ENCODE measurements at places on chromosomes 2 and 18.

DNA sequence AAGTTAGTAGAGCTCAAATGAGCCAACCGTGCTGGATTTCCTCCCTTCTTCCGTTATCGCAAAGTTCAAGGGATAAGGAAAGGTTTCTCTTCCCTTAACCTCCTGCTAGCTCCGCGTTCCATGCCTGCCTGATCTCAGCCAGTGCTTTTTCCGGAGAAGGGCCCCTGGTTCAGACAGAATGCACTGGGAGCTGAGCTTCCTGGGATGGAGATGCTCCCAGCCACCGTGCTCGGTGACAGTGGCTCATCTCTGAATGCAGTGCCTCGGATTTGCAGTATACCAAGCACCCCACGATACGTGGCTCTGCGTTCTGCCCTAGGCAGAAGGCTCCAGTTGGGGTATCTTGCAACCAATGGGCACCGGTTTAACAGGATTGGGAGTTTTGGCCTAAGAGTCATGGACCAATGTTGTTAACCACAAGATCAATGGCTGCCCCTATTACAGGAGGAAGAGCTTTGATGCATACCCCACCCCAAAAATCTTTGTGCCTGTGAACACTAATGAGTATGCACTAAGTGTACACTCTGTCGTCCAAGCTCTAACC lies 876 bp downstream of the CNTNAP5 start:
- DNase-seq = no peak

DNA sequence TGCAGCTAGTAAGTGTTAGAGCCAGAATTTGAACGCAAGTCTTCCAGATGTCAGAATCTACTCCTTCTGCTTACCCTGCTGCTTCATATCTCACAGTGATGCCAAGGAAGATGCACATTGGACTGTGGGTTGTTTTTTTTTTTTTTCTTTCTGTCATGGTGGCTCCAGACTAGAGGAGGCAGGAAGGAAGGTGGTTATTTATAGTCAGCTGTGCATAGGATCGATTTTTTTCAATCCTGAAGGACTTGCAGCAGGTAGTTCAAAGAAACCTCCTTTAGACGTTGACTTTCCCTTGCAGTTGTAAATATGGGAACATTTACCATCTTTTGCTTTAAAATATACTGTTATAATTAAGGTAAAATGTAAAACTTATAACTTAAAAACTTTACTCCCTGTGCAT lies 17.3 kb downstream of the NEDD4L start:
- DNase-seq = no peak

- no peak for DNase-seq
Observed at GRCh38 chr2:175234650-175235049, 53.1 kb upstream of the ATP5MC3 start.

DNA sequence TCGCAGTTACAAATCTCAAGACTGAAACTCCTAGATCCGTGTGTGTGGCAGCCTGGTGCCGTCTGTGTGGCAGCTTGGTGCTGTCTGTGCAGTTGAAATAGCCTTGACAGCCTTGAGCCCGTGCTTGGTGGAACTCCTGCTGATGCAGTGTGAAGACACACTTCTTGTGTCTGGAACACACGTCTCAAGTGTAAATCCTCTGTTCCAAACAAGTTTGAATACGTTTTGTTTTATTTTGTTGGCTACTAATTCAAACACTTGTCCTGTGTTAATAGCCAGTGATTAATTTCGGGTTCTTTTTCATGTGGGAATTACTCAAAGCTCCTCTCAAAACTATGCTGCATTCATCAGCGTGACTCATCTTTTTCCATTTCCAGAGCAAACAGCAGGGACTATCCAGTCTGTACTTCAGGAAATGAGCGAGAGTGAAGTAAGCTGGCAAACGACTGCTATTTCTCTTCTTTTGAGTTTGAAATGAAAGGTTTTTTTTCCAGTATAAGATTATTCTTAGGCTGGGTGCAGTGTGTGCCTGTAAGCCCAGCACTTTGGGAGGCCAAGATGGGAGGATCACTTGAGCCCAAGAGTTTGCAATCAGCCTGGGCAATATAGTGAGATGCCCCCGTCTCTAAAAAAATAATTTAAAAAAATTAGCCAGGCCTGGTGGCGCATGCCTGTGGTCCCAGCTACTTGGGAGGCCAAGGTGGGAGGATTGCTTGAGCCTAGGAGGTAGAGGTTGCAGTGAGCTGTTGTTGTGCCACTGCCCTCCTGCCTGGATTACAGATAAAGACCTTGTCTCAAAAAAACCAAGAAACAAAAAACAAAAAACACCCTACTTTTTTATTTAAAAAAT lies 152.9 kb downstream of the SPP2 start:
- DNase-seq = no peak

DNA sequence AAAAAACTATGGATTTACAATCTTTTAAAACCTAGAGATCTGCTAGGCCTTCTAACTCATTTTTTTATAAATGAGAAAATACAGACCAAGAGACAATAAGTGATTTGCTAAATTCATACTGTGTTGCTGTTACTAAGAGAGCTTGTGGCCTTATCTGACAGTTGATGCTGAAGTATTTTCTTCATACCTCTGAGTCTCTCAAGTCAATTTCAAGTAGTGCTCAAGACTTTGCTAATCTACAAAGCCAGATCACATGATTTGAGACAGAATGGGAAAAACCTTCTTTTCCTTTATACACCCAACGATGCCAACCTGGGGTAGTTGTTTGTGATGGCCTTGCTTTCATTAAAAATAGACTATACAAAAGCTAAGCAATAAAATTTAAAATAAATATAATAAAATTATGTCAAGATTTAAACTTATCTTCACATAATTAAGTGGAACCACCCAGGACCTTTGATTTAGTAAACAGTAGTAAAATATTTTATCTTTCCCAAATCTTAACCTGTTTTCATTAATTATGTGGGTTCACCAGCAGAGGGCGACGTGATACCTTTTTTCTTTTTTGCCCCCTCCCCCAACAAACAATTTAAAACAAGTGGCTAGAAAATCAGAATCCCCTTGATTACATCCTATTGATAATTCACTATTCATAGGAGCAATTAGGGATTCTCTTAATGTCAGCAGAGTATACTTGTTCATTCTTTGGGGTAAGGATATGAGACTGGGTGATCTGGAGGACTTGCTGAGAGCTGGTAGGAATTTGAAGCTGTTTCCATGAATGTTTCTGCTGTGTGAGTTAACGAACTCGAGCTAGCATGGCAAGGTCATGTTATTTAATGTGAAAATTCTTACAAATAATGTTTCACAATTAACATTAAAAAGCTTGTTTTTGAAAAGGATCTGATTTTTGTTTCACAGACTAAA lies 49.6 kb upstream of the SLC5A7 start:
- DNase-seq = no peak

GRCh38 chr2:54555318-54555837 lies 99.3 kb downstream of the SPTBN1 start:
- DNase-seq = no peak

DNA sequence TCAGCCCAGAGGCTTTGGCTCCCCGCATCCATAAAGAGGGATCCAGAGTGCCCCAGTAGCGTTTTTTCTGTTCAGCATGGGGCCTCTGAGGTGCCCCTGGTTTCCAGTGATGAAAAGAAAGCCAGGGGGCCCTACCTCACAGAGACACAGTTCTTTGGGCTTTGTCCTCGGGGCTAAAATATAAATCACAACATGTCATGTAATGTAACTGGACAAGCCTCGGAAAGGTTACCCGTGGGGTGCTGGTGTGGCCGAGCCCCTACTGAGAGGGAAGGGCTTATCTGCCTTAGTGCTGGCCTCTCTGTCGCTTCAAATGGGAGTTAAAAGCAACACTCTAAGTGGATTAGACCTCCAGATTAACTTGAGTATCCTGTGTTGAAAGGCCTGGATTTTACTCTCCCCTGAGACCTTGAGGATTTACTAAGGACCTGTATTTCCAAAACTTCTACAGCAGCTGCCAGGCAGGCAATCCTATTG lies 251.6 kb upstream of the APCDD1 start:
- no peak for DNase-seq

DNA sequence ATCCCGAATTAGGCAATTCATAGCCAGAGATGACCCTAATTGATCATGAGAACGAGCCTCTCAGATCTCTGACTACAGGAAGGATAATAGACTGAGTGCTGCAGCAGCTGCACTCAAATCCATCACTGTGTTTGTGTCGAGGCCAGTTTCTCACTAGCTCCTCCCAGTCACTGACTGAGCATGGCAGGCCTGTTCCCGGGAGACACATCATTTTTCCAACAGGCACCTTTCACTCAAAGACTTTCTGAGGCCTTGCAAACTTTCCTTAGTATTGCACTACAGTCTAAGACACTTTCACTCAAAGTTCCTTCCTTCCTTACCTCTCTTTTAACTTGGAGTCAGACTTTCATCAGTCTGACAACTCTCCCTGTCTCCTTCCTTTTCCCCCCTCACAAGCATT lies 13.7 kb downstream of the SOS1 start:
- DNase-seq = no peak

DNA sequence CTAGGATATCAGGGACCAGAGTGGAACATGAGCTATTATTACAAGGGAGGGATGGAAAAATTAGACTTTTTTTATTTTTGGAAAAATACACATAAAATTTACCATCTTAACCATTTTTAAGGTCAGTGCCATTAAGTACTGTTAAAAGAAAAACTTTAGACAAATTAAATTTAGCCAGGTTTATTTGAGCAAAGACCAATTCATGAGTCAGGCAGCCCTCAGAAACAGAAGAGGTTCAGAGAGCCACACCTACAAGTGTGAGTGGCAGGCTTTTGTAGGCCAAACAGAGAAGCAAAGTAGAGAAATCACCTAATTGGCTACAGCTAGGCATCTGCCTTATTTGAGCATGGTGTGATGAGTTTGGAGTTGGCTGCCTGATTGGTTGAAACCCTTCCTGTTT lies 301.3 kb upstream of the RAB12 start:
- DNase-seq = no peak

- DNase-seq = peak; percentile 24
Observed at GRCh38 chr2:147623328-147623727, 221.5 kb upstream of the ACVR2A start.

GRCh38 chr2:20626698-20627513 lies 24.0 kb downstream of the HS1BP3 start:
- DNase-seq = no peak

Measured in T-helper 2 cell treated with Interferon-gamma antibody and Interleukin-4, amounts not matched to agents 5 μg/mL and 100 μg/mL, for 36 hours (primary cell).